Activated CD8-positive, alpha-beta T cell treated with anti-CD3 and anti-CD28 coated beads for 36 hours (primary cell): ENCODE measurements at places on chromosomes 3 and 15. TPM values are rescaled to one million over a fixed set of nuclear protein-coding genes. Genes with fewer than 3 reads are reported as not detected.

- no peak for DNase-seq
Measured at GRCh38 chr3:72594615-72595215, 253.5 kb downstream of the SHQ1 start.

GRCh38 chr3:43794776-43795175, 104.0 kb downstream of the ABHD5 start:
- DNase-seq: no peak

DNA sequence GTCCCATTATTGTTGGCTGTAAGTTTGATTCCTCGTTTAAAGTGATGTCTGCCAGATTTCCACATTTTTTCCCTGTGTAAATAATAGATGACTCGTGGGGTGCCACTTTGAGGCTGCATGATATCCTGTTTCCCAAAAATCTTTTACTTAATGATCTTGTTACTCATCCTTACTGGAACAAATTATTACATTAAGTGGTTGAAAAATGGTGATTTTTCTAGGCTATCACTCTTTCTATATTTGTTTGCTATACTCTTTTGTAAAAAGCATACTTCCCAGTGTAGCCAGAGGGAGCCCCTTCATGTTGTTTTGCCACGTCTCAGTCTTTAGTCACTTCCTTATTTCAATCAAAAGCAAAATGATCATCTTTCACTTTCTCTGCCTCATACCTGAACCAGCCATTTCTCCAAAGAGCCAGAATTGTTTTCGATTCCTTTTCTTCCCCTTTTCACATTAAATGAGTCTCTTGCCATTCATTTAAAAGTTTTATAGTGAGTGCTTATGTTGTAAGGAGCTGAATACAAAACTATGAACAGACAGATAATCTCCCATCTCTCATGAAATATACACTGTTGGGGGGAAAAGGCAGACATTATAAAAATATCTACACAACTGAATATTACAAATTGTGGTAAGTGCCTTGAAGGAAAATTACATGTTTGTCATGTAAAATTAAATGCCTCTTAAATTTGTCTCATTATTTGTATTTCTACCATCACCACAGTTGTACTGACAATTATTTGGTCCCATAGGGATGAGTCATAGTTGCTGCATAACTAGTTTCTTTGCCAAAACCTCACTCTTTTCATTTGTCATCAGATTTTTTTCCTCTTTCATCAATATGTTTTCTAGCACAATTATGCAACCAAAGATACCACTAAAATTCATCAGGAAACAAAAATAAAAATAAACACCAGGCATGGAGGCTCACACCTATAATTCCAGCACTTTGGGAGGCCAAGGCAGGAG, 41.5 kb downstream of the ADGRG7 start:
- DNase-seq: peak; percentile 60

ATP2C1 gene
- 46.8 TPM for total RNA-seq

GRCh38 chr3:129723558-129724324, 117.3 kb upstream of the PLXND1 start:
- no peak for DNase-seq

DNA sequence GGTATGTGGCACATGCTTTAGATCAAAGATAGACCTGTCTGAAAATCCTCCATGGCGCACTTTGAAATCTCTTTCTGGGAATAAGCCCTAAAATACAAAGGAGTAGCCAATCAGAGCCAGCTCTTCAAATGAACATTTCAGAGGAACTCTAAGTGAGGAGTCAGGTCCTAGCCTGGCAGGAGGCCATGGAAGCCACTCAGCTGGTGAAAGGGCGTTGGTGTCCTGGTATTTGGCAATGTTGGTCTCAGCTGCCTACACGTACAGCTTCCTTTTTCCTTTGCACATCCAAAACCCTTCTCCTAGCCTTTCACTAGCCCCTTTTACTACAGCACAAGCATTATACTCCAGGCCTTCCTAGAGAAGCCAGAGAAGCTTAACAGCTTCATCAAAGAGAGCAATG, 5.5 kb downstream of the WDR73 start:
- DNase-seq: no peak

DNA sequence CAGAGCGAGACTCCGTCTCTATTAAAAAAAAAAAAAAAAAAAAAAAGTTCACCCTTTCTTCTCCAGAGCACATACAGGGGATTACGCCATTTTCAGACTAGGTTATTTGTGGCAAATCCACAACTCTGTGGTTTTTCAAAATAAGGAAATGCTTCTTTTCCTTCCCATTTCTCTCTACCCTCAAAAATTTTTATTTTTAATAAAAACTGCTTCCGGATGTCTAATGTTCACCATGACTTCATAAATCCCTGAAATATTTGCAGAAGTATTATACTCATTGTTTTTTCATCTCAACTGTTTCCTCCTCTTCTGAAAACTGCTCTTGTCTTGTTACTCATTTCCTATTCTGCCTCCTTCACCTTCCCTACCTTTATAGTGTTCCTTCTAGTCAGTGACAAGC, 45.0 kb upstream of the SLC12A8 start:
- no peak for DNase-seq

ARL6IP5 gene
- 74.2 TPM for total RNA-seq

CCDC13 gene
- total RNA-seq: 0.29 TPM

P2RY14 gene
- total RNA-seq: 0.51 TPM

SNAPC5 gene
- 31.4 TPM for total RNA-seq

INTS14 gene
- total RNA-seq: 47.4 TPM

DNA sequence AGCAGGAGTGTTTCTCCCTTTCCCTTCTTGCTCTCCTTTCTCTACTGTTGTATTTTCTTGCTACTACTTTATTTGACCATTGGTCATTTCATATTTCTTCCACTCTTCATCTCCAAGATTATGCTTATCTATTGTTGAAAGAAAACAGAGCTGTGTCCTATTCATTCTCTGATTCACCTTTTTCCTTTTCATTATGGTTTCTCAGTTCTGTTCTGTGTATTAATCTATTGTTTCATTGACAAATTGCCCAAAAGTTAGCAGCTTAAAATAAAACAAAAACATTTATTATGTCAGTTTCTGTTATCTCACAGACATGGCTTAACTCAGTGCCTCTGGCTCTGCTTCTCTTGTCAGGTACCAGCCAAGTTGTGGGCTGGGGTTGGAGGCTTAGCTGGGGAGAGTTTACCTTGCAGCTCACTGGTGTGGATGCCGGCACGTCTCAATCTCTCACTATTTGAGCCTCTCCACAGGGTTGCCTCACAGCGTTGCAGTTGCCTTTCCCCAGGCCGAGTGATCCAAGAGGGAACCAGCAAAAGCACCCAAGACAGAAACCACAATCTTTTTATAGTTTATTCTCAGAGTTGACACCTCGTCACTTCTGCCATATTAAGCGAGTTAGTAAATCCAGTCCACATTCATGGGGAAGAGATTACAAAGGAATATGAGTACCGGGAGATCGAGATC, 36.9 kb upstream of the FILIP1L start:
- no peak for DNase-seq

DNA sequence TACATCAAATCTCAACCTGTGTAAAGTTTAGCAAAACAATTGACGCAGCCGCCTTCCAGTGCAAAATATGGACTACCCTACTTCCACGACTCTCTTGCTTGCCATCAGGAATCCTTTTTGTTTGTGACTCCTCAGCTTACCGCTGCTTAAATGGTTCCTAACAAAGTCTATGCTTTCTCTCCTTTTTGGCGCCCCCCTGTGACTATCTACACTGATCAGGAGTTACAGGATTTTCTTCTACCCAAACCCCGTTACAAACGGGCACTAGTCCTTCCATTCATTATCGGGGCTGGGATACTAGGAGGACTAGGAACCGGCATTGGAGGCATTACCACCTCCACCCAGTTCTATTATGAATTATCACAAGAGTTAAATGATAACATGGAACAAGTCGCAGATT, 184.0 kb downstream of the IGSF11 start:
- DNase-seq: no peak

EBLN2 gene
- total RNA-seq: 4.9 TPM

DNA sequence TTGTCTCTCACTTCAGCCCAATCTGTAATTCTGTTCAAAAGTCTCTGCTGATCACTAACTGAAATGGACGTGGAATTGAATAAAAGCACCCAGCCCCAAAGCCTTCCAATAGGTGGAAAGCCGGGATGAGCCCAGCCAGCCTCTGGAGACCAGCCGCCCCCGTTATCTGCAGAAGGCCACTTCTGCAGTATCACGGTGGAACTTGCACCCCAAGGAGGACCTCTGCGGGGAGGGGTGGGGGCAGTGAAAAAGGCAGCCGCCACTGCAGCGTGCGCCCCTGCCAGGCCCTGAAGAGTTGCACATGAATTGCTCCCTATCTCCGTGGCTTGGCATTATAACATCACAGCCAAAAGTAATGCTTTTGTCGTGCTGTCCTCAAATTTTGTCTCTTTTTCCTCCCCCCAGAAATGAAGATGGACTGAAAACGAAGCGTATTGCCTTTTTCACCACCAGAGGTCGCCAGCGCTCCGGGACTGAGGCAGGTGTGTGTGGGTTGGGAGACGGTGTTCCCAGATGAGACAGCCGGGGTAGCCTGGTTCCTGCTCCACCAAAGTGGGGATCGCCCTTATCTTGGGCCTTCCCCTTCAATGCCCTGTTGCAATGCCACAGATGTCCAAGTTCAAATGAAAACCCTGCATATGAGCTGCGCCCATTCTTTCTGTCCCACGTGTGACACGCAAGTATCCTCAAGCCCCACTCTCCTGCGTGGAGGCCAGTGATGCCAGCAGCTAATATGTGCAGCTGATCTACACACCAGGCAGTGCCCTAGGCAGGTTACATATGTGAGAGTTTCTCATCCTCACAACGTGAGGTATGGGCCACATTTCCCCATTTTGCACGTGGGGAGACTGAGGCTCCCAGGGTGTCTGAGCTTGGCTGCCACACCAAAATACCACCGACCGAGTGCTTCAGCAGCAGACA, 96.0 kb downstream of the LRRK1 start:
- DNase-seq: peak; percentile 79

- DNase-seq: no peak
Measured at GRCh38 chr3:156558389-156558788, 3.5 kb upstream of the SSR3 start.

DNA sequence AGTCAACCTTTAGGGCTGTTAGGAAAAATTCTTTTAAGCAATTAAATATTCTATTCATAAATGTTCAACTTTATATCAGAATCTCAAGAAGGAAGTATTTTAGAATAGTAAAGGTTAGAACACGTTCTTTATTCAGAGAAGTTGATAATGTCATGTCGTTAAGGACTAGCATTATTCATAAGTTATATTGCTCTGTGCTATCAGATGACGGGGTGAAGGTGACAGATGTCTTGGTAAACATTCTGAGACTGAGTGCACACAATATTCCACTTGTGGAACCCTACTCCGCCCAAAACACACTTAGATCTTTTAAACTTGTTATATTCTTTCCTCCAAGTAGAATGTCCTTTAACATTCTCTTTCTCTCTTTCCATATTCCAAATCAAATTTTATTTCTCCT, 7.9 kb downstream of the AP4E1 start:
- DNase-seq: no peak

- no peak for DNase-seq
Measured at GRCh38 chr3:68974711-68975110, 38.8 kb downstream of the EOGT start.

DNA sequence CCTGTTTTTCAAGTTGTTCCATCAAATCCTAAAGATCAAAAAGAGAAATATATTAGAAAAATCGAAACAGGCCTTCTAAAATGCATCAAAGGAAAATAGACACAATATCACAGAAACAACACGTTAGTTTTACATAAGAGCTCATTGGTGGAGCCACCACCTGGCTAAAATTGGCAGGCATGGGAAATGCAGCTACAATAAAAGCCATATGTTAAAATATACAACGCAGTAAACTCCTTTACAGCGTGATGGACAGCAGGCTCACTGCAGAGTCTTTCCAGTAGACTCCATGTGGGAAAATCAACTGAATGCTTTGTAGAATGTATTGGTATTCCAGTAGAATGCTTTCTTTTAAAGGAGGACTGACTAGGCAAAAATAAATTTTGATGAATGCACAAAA, 40.9 kb upstream of the MYO5C start:
- DNase-seq: no peak

DNA sequence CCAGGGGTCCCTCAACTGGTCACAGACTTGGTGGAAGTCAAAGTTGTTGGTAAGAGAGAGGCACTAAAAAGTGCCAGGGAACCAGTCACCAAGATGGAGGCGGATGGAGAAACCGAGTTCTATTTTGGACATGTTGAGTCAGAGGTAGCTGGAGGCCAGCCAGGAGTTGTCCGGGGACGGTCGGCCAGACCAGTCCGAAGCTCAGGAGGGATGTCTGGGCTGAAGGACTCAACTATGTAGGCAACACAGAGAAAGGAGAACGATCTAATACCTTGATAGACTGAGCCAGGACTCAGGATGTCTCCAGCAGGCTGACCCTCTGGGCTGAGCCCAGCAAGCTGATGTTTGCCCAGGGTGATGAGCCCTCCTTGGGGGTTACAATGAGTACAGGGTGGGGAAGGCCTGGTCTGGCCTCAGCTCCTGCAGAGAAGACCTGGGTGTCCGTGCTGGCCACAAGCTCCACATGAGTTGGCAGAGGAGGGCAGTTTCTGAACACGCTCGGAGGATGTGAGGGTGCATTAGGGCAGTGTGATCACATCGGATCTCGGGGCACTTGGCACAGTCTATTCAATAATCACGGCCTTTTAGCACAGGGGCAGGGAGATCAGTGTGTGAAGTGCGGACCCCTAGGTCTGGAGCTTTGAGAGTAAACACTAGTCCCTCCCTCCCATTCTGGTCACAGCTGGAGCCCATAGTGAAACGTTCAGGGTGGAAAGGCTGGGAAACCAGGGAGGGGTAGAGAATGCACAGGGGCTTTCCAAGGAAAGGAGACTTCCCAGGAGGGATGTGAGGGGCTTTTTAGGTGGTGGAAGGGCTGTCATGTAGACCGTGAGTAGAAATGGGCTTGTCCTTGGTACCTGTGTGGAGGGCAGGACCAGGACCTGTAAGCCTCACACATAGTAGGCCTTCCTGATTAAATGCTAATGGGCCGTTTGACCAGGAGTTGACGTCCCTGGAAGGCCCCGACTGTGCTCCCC, 111.9 kb downstream of the ETFA start:
- no peak for DNase-seq

GRCh38 chr15:75821786-75822345, 21.4 kb upstream of the UBE2Q2 start:
- DNase-seq: no peak

SLC35A5 gene
- total RNA-seq: 15.3 TPM

GRCh38 chr3:142148044-142148791, 1.1 kb downstream of the TFDP2 start:
- no peak for DNase-seq

- no peak for DNase-seq
Measured at GRCh38 chr15:66573719-66574595, 8.2 kb upstream of the LCTL start.

DNA sequence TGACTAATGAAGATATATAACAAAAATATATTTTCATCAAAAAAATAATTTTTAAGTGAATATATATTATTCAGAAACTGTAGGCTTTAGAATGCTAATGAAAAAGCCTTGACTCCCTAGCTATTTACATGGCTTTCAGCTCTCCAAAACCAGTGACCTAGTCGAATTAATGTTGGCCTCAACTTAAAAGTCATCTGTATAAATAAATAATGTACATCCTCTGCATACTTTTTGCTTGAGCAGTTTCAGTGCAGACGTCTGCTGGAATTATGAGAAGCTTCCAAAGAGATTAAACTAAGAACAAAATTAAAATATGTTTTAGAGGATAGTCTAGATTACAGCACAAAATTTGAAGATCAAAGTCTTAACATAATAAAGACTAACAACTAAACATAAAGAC, 520.4 kb upstream of the ALCAM start:
- no peak for DNase-seq
